ENCODE measurements at places on chromosomes 2 and 18.

DNA sequence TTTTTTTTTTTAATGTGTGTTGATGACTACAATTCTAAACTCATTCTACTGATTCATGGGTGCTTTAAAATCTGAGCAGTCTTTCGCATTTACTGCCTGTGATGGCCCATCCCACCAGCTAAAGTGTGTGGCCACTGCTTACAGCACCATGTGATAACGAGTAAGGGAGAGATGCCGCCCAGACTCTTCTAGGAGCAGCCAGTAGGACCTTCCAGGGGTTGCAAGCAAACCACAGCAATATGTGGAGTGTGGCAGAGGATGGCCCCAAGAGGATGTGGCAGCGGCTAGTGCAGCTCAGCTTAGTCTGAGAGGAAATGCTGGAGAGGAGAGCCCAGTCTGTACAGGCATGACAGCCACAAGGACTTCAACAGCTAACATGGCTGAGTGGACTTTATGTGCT is 14.9 kb downstream of the IL1B start:
- DNase-seq: no peak

DNA sequence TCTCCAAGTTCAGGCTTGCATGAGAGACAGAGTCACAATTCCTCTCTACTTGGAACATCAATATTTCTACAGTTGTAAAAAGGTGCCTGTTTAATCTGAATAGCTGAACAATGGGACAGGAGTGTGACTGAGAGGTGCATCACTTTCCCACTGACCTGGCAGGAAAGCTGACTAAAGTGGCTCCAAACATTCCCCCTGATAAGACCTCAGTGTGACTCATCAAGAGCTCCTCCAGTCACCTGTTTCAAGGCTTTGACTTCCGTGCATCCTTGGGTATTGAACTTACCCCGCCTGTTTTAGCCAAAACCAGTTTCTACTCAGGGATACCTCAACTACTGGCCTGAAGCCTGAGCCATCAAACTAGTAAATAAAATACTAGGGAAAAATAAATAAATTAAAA is 453.9 kb upstream of the DDX18 start:
- DNase-seq: no peak

DNA sequence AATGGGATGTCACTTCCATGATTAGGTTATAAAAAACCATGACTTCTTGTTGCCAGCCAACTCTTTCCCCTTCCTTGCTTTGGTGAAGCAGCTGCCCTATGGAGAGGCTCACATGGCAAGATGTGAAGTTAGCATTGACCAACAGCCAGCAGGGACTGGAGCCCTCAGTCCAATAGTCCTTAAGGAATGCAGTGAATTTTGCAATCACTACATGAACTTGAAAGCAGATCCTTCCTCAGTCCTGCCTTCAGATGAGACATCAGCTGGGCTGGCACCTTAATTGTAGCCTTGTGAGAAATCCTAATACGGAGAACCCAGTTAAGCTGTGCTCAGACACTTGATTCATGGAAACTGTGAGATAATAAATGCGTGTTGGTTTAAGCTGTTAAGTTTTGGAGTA is 61.8 kb downstream of the ATP8B1 start:
- DNase-seq: no peak

DNA sequence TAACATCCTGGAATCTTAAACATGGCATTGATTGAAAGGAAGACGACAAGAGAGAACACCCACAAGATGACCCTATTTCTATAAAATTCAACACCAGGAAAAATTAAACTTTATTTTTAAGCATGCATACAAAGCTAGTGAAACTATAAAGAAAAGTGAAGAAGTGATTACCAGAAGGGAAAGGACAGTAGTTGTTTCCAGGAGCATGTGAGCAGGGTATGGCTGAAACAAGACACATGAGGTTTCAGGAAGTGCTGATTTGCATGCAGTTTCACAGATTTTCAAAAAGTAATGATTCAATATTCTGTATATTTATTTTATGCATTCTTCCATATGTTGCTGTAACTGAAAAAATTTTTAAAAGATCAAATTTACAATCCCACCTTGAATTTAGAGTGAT is 24.6 kb upstream of the DAW1 start:
- DNase-seq: no peak

GRCh38 chr2:138455275-138455674 is 46.3 kb upstream of the SPOPL start:
- DNase-seq: no peak

- DNase-seq: no peak
Observed at GRCh38 chr2:99648178-99648844, 158.5 kb upstream of the REV1 start.

GRCh38 chr2:214899751-214900150 is 90.3 kb upstream of the BARD1 start:
- no peak for DNase-seq

GRCh38 chr2:238100821-238101771 is 956 bp downstream of the ESPNL start:
- DNase-seq: no peak

DNA sequence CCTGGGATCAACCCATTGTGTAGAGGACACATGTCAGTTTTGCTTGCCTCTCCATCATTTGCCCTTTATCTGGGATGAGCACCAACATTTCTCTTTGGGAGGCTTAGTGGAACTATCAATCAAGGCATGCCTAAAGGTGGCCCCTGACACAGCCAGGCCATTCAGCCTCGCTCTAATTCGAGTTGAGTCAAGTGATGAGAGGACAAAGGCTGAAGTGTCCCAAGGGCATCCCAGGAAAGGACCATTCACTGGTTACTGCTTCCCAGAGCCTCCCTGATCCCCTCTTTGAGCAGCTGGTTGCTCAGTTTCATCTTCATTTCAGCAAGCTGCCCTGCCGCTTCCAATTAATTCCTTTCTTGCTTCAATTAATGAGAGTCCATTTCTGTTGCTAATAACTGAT is 63.5 kb downstream of the DNER start:
- no peak for DNase-seq

DNA sequence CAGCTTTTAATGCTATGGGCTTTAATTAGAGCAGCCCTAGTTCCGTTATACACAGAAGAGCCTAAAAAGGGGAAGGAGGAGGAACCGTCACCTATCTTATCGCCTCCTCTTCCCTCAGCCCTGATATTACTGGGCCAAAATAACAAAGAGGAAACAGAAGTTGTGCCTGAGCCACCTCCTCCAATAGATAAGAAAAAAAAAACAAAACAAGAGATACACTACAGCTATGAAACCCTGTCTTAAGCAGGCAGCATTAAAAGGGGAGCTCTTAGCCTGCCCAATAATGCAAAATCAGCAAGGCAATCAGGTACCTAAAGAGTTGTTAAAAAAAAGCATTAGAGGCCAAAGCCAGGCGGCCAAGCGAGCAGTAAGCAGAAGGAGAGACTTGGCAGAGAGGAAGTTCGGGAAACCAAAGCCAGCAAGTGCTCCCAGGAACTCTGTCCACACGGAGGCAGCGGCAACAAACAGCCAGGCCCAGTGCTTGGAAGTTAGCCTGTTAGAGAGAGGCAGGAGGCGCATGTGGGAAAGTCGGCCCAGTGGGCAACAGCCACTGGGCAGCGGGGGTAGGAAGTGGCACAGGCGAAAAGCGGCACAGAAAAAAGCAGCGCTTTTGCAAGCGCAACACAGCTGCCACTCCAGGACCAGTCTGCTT is 41.8 kb upstream of the PDK1 start:
- DNase-seq: no peak

DNA sequence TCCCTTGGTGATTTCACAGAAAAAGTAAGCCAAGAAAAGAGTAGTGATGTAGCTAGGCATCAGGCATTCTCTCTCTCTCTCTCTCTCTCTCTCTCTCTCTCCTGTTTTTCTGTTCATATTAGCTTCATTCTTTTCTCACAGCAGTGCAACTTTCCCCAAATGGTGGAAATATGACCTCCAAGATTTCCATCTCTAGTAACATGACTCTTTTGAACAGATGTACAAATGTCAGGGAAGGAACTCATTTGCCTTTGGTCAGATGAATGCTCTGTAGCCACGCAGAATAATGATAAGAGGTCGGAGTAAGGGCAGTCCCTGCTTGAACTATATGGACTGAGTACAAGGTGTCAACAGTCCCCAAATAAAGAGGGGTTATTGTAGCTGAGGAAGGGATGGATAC is 316.2 kb downstream of the GALNT13 start:
- DNase-seq: no peak

DNA sequence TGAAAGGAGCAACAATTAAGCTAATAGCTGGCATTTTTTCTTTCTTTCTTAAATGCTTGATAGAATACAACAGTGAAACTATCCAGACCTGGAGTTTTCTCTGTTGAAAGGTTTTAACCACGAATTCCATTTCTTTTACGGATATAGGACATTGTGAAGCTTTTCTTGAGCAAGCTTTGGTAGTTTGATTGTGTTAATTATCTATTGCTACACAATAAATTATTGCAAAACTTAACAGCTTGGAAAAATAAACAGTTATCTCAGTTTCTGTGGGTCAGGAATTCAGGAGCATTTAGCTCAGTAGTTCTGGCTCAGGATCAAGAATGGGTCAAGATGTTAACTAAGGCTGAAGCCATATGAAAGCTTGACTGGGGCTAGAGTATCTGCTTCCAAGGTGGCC is 11.7 kb downstream of the PHOSPHO2 start:
- DNase-seq: no peak
